Activated CD4-positive, alpha-beta T cell treated with anti-CD3 and anti-CD28 coated beads for 24 hours (primary cell): ENCODE measurements at places on chromosomes 2 and 18.

- DNase-seq, result no peak
Observed at GRCh38 chr2:75846683-75847190, 136.0 kb upstream of the GCFC2 start.

DNA sequence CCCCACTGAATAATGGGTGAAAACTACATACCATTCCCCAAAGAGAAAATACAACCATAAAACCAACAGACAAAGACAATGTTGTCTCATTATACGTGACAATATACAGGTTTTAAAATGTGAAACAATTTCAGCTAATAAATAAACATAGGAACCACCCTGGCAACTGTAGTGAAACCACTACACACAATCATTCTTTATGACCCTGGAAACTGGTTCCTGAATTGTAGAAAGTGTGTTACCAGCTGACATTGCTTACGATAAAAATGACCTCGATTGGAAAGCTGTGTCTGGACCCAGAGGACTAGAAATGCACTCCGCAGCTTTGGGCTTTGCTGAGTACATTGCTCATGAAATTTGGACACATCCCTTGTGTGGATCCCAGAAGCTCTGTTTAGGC lies 73.9 kb upstream of the LPIN2 start:
- DNase-seq, result no peak

DNA sequence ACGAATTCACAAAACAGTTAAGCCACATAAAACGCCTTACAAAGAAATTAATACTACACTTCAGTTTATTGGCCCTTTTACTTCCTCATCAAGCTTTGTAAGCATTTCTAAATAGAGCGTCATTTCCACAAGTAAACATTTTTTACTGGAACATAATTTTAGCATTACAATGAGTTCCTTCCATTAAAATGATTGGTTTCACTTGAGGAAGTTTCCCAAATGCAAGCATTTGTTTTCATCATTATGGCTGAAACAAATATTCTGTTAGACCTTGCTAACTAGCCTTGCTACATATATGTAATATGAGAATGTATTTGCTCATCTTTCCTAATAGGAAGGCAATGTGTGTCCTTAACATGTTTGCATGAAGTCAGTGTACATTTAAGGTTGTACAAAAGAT lies 579.1 kb downstream of the IRS1 start:
- no peak for DNase-seq

DNA sequence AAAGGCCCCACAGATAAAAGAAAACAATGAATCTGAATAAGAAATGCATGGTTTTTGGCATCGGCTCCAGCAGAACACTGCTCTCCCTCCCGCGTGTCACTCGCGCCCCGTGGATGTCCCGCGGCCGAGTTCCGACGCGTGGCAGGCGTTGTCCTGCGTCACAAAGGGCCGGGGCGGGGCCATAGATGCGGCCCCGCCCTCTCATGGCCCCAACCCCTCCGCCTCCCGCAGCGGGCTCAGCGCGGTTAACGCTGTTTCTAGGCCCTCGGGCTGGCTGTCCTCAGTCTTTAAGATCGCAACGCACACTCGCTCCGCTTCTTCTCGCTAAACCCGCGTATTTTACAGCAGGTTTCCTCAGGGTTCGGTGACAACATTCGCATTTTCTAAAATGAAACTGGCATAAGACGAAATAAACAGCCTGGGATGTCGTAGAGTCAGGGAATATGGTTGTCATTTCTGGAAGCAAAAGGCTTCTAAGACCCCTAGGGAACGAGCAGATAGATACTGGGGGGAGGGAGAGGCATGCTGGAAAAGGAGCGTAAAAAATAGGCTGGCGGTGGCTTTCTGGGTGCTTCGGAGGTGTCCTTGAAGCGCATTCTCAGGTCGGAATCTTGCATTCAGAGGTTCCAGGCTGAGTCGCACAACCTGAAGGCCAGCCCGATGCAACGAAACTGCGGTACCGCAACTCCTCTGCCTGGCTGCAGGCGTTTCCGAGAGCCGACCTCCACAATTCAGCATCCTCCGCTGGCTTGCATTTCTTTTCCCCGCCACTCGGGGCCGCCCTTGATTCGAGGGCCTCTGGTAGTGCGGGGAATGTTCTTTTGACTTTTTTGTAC lies at the start of gene FKBP7:
Gene FKBP7 (minus strand): TSS at position 162 of the 836 bp plus-strand sequence. CDS start 101 bp downstream, at position 61.
- peak; percentile 62 for DNase-seq

GRCh38 chr18:12839057-12839525 lies 44.9 kb downstream of the PTPN2 start:
- peak; percentile 10 for DNase-seq

DNA sequence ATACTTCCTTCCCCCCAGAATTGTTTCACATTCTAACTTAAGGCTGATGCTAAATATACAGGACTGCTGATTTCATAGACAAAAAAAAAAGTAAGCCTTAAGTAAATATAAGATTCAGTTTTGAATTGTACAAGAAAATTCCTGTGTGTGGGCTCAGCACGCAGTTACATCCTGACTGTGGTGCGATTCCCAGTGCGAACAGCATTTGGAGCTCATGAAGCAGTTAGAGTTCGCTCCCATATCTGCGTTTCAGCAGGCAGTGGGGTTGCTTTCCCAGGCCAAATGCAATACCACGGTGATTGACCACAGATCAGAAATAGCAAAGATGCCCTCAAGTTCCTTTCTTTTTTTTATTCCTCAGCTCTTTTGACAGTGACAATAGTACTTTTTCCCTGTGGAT lies 75.6 kb downstream of the SATB2 start:
- no peak for DNase-seq

DNA sequence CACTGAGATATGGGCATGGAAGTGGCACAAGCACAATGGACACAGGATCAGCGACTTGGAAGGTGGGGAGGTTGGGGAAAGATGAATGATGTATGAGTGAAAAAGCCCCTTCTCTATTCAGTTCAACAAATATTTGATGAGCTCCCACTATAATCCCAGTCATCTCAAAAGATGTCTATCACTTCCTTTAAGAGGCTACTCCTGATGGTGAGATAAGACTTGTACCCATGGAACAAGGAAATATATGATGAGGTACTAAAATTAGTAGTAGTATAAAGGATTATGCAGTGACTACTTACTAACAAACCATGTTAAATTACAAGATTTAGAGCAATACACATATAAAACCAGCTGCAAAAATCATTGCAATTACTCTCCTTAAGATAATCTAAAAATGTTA lies 107.8 kb upstream of the COL5A2 start:
- no peak for DNase-seq

GRCh38 chr2:208101716-208102631 lies 22.4 kb downstream of the CRYGD start:
- no peak for DNase-seq

- no peak for DNase-seq
Observed at GRCh38 chr2:41498781-41499180, 549.0 kb upstream of the PKDCC start.

GRCh38 chr2:88170472-88170892 lies 336 bp downstream of the THNSL2 start:
- DNase-seq, result no peak

DNA sequence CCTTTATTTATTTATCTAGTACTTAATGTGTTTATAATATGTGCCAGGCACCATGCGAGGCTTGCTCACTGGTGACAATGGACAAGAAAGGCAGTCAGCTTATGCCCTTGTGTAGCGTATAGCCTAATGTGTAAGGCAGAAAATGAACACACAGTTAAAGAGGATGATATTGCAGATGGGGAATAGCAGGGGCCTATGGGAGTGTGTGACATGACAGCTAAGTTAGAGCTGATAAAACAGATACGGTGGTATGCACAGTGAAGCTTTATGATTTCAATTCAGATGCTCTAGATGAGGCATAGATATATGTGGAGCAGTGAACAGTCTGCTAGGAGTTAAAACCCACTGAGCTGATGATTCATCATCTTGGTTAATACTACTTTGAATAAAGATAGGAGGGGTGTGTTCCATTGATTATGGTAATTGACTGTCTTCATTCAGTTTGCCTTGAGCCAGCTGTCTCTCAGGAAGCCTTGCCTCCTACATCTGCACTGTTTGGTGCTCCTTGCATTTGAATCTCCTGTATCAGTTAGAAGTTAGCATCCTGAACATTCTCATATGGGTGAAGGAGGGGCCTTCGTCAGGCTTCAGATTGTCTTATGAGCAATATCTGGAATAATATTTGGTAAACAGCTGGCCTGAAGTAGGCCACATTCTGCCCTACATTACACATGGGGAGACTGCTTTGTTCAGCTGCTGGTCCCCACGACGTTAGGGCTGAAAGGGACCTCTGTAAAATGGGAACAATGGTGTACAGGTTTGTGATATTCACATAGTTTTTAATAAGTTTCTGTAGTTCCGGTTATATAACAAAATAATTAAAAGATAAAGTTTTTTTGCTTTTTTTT lies 13.2 kb downstream of the MAP4K4 start:
- no peak for DNase-seq

DNA sequence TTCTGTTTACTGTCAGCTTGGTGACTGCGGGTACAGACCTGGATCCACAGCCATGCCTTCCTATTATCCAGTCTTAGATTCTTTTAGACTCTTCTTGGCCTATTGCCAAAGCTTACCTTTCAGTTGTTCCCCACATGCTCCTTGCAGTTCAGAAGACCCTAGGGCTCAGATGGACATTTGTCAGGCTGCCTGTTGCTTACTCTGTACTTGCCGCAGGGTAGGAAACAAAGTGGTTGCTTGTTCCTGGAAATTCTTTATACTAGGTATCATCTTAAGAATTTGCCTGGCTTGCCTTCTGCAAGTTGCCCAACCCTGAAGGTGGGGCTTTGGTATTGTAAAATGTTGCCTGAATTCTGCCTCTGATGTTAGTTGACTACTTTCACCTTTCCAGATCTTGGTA lies 24.4 kb downstream of the CD28 start:
- no peak for DNase-seq

DNA sequence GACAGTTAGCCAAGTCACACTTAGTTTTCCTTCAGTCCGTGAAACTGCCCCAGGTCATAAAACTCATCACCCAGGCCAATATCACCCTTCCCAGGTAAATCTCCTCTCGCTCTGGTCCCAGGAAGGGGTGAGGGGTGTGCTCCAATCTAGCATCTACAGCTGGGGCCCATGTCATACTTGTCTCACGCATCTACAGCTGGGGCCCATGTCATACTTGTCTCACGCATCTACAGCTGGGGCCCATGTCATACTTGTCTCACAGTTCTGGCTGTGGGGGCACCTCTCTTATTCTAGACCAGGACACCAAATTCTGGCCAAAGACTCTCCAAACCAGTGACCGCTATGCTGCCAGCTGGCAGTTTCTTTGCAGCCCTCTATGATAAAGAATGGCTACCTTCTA lies 123.3 kb upstream of the DLGAP1 start:
- DNase-seq, result no peak

- DNase-seq, result no peak
Observed at GRCh38 chr2:186125156-186125555, 360.9 kb upstream of the ZC3H15 start.

DNA sequence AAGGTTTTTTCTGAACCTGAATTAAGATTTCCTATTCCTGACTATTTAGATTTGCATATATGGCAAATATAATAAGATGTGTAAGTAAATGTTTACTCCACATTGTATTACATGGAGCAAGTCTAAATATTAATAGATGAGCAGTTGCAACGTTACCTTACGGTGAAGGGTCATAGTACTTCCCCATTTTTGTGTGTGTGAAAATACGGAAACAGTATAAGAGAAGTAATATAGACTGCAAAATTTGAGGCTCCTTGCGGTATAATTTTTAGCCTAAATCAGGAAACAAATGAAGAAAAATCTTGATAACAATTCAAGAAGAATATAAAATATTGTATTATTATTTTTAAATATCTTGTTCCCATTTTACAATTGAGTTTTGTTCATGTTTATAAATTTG lies 434.2 kb downstream of the GRB14 start:
- DNase-seq, result no peak

DNA sequence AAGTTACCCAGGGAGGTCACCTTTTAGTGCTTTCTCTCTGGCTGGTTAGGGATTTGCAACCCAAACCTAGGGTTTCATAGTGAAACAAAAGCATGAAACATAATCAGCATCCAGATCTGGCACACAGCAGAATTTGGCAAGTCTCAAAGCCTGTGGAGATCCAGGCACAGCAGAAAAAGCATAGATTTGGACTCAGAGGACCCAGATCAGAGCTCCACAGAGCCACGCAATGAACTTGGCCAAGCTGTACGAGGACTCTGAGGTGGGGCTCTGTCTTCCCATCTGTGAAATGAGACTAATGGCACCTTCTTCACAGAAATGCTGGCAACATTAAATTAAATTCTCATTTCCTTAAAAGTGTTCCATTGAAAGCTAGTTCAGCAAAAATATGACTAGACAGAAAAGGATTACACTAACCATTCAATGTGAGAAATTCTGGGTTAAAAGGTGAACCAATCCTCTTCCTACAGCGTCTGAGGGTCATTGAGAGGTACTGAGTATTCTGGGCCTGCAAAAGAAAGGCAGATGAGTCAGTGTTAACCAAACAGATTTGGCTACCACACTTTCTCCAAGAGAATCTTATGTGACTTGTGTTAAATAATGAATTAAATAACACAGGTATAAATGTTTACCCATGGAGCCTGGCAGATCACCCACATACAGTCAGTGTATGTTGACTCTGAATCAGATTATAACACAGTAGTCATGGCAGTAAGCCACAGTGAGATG lies 266.3 kb downstream of the MREG start:
- DNase-seq, result no peak

DNA sequence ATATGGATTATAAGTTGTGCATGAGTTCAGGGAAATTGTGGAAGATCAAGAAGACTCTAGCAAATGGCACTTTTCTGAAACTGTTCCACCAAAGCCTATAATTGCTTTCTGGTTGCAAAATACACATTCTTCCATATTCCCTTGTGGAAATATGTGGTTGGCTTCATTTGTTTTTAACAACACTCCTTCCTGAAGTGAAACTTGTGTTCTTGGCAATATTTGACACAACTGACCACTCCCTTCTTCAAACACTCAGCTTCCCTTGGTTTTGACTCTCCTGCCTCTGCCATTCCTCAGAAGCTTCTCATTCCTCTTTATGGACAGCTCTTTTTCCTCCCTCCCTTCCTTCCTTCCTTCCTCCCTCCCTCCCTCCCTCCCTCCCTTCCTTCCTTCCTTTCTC lies 192.3 kb downstream of the PMAIP1 start:
- DNase-seq, result no peak
